GM23338 (cell line): ENCODE measurements at places on chromosomes 1 and 21. TPM values are rescaled to one million over a fixed set of nuclear protein-coding genes. Genes with fewer than 3 reads are reported as not detected.

DNA sequence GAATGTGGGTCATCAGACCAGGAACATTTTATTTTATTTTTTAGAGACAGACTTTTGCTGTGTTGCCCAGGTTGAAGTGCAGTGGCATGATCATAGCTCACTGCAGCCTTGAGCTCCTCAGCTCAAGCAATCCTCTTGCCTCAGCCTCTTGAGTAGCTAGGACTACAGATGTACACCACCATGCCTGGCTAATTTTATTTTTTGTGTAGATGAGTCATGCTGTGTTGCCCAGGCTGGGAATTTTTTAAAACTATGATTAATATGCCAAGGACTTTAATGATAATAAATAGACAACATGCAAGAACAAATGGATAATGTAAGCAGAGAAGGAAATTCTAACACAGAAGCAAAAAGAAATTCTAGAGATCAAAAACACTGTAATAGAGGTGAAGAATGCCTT lies 142.4 kb downstream of the AK5 start:
- no peaks in the 10 kb centered on the region for H3K27me3 ChIP-seq
- no peak overlapping the region for H3K4me3 ChIP-seq
- H3K36me3 ChIP-seq: no peaks in the 10 kb centered on the region; the same call in 1 of the 2 replicates
- no peak overlapping the region for H3K27ac ChIP-seq
- H3K4me1 ChIP-seq: no peaks in the 10 kb centered on the region

DNA sequence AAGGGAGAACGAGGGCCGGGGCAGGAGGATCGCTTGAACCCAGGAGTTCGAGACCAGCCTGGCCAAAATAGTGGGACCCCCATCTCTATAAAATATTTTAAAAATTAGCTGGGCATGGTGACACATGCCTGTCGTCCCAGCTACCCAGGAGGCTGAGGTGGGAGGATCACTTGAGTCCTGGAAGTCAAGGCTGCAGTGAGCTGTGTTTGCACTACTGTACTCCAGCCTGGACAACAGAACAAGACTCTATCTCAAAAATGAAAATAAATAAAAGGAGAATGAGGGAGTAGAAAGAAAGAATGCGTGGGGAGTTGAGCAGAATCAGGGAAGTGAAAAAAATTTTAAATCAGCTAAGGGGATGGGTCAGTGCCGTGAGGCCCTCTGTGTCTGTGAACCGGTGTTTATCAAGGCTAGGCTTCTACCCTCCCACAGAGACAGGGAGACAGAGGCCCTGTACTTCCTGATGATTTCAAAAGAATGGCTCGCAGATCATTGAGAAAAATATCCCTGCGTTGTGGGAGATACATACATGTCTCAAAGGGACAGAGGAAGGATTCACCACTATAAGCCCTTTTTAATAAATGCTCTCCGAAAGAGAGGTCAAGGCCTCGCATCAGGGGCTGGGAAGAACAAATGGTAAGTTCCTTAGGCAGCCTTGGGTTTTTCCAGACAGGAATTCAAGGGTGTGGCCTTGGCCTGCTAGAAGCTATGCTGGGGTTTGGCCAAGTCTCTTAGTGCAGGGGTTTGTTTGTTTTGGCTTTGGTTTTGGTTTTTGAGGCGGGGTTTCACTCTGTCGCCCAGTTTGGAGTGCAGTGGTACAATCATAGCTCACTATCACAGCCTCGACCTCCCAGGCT lies 20.7 kb downstream of the IL10RB start:
- DNase-seq: no peak
- H3K36me3 ChIP-seq: no peaks in the 10 kb centered on the region
- H3K27ac ChIP-seq: no peak overlapping the region
- no peaks in the 10 kb centered on the region for H3K27me3 ChIP-seq
- no peak overlapping the region for H3K4me3 ChIP-seq
- H3K4me1 ChIP-seq: no peaks in the 10 kb centered on the region

GRCh38 chr1:172460177-172460576 lies 16.3 kb upstream of the PIGC start:
- no peaks in the 10 kb centered on the region for H3K4me1 ChIP-seq
- no peak for DNase-seq
- no peak overlapping the region for H3K4me3 ChIP-seq
- H3K36me3 ChIP-seq: no peaks in the 10 kb centered on the region

DNA sequence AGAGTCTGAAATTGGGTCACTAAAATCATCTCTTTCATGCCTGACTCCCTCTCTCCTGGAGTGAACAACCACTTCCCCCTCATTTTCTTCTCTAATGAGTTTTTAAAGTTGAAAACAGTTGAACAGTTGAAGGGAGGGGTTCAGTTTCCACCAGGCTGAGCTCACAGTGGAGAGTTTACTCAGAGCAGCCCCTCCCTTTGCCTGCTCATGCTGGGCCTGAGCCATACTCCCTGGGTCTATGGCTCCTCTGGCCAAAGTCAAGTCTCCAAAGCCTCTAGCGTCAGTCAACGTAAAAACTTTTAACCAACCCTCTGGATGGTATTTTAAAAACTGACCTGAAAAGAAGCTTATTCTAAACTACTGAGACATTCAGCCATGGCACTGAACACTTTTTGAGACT lies 100.8 kb upstream of the RNPC3 start:
- H3K4me3 ChIP-seq: no peak overlapping the region
- H3K4me1 ChIP-seq: no peaks in the 10 kb centered on the region
- no peaks in the 10 kb centered on the region for H3K36me3 ChIP-seq
- no peak for DNase-seq
- H3K27me3 ChIP-seq: no peaks in the 10 kb centered on the region

GRCh38 chr21:20108976-20109540 lies 889.2 kb upstream of the NCAM2 start:
- H3K4me3 ChIP-seq: no peak overlapping the region
- no peaks in the 10 kb centered on the region for H3K36me3 ChIP-seq
- H3K4me1 ChIP-seq: peaks cover 3% of the 10 kb centered on the region

GRCh38 chr1:180234369-180235076 lies 4.5 kb downstream of the LHX4 start:
- no peak overlapping the region for H3K27ac ChIP-seq
- no peaks in the 10 kb centered on the region for H3K36me3 ChIP-seq
- DNase-seq: peak; percentile 79
- peak overlapping the region; percentile 62 for H3K4me3 ChIP-seq
- peaks cover 86% of the 10 kb centered on the region for H3K27me3 ChIP-seq

GRCh38 chr1:30472009-30472408 lies 251.4 kb downstream of the MATN1 start:
- H3K27me3 ChIP-seq: no peaks in the 10 kb centered on the region
- H3K4me3 ChIP-seq: no peak overlapping the region
- no peaks in the 10 kb centered on the region for H3K4me1 ChIP-seq
- H3K27ac ChIP-seq: no peak overlapping the region

- no peak for DNase-seq
- H3K36me3 ChIP-seq: no peaks in the 10 kb centered on the region
- H3K4me3 ChIP-seq: no peak overlapping the region
- H3K27ac ChIP-seq: no peak overlapping the region
These were observed 61.3 kb downstream of the CDK18 start for GRCh38 chr1:205565799-205566198.

DNA sequence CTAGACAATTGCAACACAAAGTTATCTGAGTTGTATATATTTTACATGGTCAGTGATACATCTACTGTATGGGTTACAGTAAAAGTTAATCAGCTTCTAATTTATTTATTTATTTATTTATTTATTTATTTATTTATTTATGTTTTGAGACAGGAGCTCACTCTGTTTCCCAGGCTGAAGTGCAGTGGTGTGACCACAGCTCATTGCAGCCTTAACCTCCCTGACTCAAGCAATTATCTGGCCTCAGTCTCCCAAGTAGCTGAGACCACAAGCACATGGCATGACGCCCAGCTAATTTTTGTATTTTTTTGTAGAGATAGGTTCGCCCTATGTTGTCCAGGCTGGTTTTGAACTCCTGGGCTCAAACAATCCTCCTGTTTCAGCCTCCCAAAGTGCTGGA lies 241.6 kb downstream of the PTPRC start:
- 0 out of 2 replicates have a peak, but pooled peaks cover 8% of the 10 kb centered on the region for H3K4me1 ChIP-seq
- no peaks in the 10 kb centered on the region for H3K36me3 ChIP-seq
- no peak overlapping the region for H3K4me3 ChIP-seq
- no peaks in the 10 kb centered on the region for H3K27me3 ChIP-seq

DNA sequence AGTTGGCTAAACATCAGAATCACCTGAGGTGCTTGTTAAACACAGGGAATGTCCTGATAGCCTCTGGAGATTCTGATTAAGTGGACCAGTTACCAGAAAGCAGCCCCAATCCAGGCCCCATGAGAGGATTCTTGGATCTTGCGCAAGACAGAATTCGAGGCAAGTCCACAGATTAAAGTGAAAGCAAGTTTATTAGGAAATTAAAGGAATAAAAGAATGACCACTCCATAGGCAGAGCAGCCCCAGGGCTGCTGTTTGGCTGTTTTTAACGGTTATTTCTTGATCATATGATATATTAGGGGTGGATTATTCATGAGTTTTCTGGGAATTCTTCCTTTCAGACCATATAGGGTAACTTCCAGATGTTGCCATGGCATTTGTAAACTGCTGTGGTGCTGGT lies 176.2 kb downstream of the ROR1 start:
- H3K27me3 ChIP-seq: no peaks in the 10 kb centered on the region
- no peak for DNase-seq
- 0 out of 2 replicates have a peak, but pooled peaks cover 3% of the 10 kb centered on the region for H3K36me3 ChIP-seq
- peaks cover 28% of the 10 kb centered on the region for H3K4me1 ChIP-seq

- no peaks in the 10 kb centered on the region for H3K36me3 ChIP-seq
- no peaks in the 10 kb centered on the region; the same call in 1 of the 2 replicates for H3K4me1 ChIP-seq
- peaks cover 65% of the 10 kb centered on the region for H3K27me3 ChIP-seq
- peak; percentile 78 for DNase-seq
- H3K4me3 ChIP-seq: peak overlapping the region; percentile 50
- no peak overlapping the region for H3K27ac ChIP-seq
These were observed 5.4 kb upstream of the TDRD5 start for GRCh38 chr1:179586107-179586823.

DNA sequence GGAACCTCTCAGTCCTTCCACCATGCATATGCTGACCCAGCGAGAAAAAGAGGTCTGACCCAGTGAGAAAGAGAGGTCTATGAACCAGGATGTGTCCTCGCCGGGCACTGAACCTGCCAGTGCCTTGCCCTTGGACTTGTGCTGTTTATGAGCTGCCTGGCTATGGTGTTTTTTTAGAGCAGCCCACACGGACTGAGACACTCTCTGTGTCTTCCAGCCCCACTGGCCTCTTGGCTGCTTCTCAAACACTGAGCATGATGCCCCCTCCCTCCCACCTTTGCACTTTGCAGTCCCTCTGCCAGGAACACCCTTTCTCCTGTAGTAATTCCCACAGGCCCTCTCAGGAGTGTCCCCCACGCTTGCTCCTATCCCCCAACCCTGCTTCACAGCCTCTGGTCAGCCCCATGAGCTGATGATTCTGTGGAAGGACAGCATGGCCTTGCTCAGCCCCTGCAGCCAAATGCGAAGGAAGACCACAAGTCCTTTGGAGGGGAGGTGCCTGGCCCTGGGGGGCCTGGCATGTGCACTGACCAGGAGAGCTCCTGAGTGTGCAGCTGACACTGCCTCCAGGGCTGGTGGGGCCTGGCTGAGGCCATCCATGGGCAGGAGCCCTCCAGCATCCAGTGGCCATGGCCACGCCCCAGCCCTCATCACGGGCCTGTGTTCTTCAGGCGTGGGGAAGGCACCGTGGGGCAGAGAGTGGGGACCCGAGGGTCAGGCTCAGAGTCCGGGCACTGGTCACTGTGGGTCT lies 23.8 kb downstream of the WNT3A start:
- H3K27ac ChIP-seq: no peak overlapping the region
- no peak for DNase-seq
- no peak overlapping the region for H3K4me3 ChIP-seq
- peaks cover 41% of the 10 kb centered on the region; the same call in 1 of the 2 replicates for H3K27me3 ChIP-seq
- H3K4me1 ChIP-seq: no peaks in the 10 kb centered on the region
- no peaks in the 10 kb centered on the region for H3K36me3 ChIP-seq

DNA sequence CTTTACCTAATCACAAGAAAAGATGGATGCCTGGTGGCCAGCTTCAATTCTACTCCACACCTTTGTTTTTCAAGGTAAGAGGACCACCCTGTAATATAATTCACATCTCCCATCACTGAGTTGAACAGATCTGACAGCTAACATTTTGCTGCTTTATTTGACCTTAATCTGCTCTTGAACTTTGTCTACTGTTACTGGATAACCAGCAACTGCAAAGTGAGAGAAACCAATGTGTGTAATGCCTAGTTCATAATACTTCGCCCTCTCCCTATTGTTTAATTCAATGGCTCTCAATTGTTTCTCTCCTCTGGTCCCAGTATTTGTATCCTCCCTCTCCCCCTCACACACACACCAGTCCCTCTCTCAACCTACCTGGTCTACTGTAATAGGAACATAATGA lies 214.4 kb downstream of the DAB1 start:
- H3K36me3 ChIP-seq: no peaks in the 10 kb centered on the region
- peaks cover 30% of the 10 kb centered on the region for H3K27me3 ChIP-seq
- DNase-seq: no peak
- peaks cover 14% of the 10 kb centered on the region for H3K4me1 ChIP-seq
- H3K27ac ChIP-seq: no peak overlapping the region

- H3K27ac ChIP-seq: no peak overlapping the region
- H3K4me1 ChIP-seq: peaks cover 33% of the 10 kb centered on the region
- H3K4me3 ChIP-seq: peak overlapping the region; percentile 43; the same call in 1 of the 2 replicates
- H3K27me3 ChIP-seq: no peaks in the 10 kb centered on the region
These were observed 32.0 kb upstream of the TENT5B start for GRCh38 chr1:27044613-27045151.

DNA sequence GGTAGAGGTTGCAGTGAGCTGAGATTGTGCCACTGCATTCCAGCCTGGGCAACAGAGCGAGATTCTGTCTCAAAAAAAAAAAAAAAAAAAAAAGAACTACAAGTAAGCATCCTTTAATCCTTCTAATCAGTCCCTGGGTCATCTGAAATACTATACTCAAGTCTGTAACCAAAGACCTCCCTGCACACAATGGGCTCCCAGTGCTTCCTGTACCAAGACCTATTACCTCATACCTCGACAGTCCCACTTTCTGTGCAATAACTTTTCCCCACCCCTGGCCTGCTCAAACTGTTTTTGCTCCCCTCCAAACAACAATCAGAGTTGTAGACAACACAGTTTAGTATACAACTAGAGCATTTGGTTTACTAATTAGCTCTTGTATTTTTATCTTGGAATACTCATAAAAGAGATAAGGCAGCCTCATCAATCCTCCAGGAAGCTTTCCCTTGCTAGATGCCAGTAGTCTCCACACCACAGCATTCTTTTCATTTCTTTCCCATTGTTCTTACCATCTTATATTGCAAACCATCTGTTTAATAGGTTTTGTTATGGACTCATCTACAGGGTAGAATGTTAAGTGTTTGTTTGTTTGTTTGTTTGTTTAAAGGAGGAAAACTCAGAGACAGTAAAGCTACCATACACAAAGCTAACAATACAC lies 19.2 kb upstream of the RLF start:
- H3K4me1 ChIP-seq: peaks cover 6% of the 10 kb centered on the region; the same call in 1 of the 2 replicates
- no peak overlapping the region for H3K27ac ChIP-seq
- no peak overlapping the region for H3K4me3 ChIP-seq
- peak; percentile 7 for DNase-seq
- H3K27me3 ChIP-seq: peaks cover 9% of the 10 kb centered on the region; the same call in 1 of the 2 replicates

GRCh38 chr1:211339631-211340041 lies 13.0 kb downstream of the TRAF5 start:
- no peak overlapping the region for H3K27ac ChIP-seq
- peak; percentile 21 for DNase-seq
- no peak overlapping the region for H3K4me3 ChIP-seq
- peaks cover 6% of the 10 kb centered on the region; the same call in 1 of the 2 replicates for H3K4me1 ChIP-seq

The MSH4 gene
- 0.24 and 0.97 TPM in 2 replicates for total RNA-seq

The EDARADD gene
- total RNA-seq: 3.1 and 4.4 TPM in 2 replicates

The SELL gene
- not detected in 2 replicates for total RNA-seq

The LIN28A gene
- total RNA-seq: 1,538 and 1,571 TPM in 2 replicates

The POTED gene
- not detected in 2 replicates for total RNA-seq

The KCNT2 gene
- total RNA-seq: 10.1 and 13.4 TPM in 2 replicates

The CFHR5 gene
- not detected in 2 replicates for total RNA-seq

The C1orf210 gene
- 13.5 and 17.1 TPM in 2 replicates for total RNA-seq

The HTR1D gene
- 4.1 and 4.7 TPM in 2 replicates for total RNA-seq

The B3GALT2 gene
- not detected in 2 replicates for total RNA-seq

The KIF17 gene
- total RNA-seq: 13.3 and 18.6 TPM in 2 replicates

The NTRK1 gene
- 0.08 and 0.42 TPM in 2 replicates for total RNA-seq

The RYR2 gene
- 6.7 and 10.0 TPM in 2 replicates for total RNA-seq
